ENCODE measurements at places on chromosomes 12 and 14. TPM values are rescaled to one million over a fixed set of nuclear protein-coding genes. Genes with fewer than 3 reads are reported as not detected.

CSRP2 gene
- 13.4 TPM for total RNA-seq

GPRC5D gene
- total RNA-seq, result not detected

LRRIQ1 gene
- total RNA-seq, result not detected

CLEC4A gene
- total RNA-seq, result 0.29 TPM
